Caco-2 (cell line): ENCODE measurements at places on chromosomes 4 and X. TPM values are rescaled to one million over a fixed set of nuclear protein-coding genes. Genes with fewer than 3 reads are reported as not detected.

COL4A6 gene
- total RNA-seq: 15.9 and 16.0 TPM in 2 replicates

DNA sequence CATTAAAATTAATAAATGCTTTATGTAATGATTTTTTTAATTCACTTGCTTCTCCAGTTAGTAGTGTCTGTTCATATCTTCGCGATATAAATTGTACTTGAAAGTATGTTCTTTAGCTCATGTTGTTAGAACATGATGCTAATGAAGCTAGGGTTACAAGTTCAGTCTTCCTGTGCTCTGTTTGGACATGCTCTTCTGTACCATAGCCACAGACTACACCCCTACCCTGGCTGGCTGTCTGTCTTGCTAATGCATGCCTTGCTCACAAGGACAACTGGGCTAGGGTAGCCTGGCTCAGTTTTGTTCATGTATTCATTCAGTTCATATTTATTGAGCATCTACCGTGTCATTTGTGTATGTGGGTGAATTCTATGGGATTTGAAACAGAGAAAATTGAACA lies 50.8 kb upstream of the MTMR1 start:
- DNase-seq: no peak

DNA sequence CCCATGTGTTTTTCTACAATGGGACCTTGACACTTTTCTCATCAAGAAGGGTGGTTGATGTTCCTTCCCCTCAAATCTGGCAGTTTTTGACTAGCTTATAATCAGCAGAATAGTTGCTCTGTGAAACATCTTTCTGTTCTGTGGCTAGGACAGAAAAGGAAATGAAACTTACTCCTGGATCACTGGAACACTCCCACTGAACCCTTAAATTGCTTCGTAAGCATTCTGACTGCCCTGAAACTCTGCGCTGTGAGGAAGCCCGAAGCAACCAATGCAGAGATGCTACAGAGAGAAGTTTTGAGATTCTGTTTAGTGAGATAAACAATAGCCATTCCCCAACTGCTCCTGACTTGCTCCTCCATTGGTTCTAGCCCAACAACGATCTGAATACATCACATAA lies 602.2 kb downstream of the CENPC start:
- DNase-seq: no peak

GRCh38 chr4:75736862-75737261 lies 12.5 kb downstream of the USO1 start:
- DNase-seq: no peak

GRCh38 chr4:54101190-54102041 lies 1.5 kb downstream of the GSX2 start:
- no peak for DNase-seq

GRCh38 chr4:78162342-78162741 lies 105.2 kb downstream of the FRAS1 start:
- no peak for DNase-seq
